ENCODE measurements at places on chromosomes 11 and 22.

DNA sequence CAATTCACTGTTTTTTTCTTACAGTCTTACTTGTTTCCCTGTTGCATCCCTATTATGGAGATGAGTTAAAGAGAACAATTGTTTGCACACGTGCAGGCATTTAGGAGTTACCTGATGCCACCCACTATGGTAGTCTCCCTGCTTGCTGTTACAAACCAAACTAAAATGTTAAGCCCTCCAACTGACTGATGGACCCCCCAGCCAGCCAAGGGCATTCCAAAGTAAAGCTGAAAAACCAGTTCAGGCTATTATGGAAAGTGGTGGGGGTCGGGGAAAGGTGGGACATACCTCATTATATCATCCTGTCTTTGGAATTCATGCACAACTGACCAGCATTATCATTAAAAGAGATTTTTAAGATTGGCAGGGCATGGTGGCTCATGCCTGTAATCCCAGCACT, 47.0 kb upstream of the GNAZ start:
- no peak for DNase-seq

GRCh38 chr11:61885166-61885778, 6.1 kb downstream of the FADS3 start:
- no peak for DNase-seq

DNA sequence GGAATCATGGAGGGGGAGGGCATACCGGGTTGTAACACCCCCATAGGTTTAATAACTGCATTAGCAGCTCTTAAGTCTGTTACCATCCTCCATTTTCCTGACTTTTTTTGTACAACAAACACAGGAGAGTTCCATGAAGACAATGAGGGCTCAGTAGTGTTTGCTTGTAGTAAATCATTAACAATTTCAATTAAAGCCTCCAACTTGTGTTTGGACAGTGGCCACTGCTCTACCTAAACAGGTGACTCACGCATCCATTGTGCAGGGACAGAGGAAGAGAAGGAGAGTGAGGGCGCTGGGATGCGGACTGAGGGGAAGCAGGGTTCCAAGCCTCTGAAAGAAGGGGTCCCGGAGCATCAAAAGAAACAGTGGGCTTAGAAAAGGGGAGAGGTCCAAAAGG, 21.3 kb upstream of the MTNR1B start:
- DNase-seq = no peak

DNA sequence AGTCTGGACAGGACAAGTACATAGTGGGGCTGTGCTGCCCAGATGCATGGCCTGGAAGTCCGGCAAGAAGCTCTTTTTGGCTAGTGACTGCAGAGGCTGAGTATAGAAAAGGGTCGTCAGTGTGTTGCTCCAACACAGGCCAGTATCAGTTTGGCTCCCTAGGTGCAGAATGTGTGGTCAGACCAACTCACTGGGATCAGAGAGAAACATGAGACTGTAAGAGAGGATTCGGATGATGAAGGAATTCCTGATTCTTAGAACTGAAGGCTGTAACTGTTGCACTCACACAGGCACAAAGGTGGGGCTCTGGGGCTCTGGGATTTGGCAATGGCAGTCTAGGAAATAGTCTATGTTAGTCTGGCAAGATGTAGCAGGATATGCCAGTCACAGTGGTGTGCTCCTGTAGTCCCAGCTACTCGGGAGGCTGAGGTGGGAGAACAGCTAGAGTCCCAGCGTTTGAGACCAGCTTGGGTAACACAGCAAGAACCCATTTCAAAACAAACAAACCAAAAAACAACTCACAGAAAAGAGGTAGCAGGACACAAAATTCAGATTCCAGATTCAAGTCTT, 11.1 kb upstream of the UPB1 start:
- DNase-seq = no peak

DNA sequence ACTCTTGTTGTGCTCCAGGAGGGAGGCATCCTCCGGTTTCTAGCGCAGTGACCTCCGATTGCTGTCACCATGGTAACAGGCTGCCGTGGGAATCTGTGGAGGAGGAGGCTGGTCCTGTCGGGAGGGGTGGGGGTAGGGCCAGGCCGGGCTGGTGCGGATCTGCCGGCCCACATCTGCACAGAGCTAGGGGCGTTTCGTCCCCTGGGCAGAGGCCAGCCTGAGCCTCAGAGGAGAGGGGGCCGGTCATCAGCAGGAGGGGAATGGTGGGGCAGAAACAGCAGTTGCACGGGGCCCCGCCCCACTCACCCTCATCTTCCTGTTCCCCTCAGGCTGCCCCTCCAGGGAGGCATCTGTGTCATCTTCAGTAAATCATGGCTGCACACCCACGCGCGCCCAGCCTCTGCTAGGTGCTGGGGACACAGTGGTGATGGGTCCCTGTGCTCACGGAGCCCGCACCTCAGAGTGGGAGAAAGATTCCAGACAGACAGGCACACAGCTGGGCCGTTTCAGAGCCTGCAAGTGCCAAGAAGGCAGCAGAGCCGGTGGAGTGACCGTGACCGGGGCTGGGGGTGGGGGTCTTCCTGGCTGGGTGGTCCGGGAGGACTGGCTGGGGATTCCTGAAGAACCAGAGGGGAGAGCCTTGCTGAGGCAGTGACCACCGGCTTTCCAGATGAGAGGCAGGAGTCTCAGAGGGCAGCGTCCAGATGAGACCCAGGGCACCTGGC, 120.5 kb downstream of the CACNA1I start:
- DNase-seq = peak; percentile 11

- no peak for DNase-seq
These were observed 48.7 kb upstream of the TNRC6B start for GRCh38 chr22:40128989-40129388.

All from activated CD4-positive, alpha-beta T cell treated with anti-CD3 and anti-CD28 coated beads for 24 hours (primary cell).